IMR-90 (cell line): ENCODE measurements at places on chromosomes 6 and 20. TPM values are rescaled to one million over a fixed set of nuclear protein-coding genes. Genes with fewer than 3 reads are reported as not detected.
A peak's percentile ranks its signal among the peaks of the same experiment; 100 is the strongest.

DNA sequence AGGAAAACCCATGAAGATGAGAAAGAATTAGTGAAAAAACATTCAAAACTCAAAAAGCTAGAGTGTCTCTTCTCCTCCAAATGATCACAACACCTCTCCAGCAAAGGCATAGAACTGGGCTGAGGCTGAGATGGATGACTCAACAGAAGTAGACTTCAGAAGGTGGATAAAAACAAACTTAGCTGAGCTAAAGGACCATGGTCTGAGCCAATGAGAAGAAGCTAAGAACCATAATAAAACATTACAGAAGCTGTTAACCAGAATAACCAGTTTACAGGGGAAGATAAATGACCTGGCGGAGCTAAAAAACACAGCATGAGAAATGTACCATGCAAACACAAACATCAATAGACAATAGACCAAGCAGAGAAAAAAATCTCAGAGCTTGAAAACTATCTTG is 904.1 kb upstream of the MANEA start:
- no peak for DNase-seq

DNA sequence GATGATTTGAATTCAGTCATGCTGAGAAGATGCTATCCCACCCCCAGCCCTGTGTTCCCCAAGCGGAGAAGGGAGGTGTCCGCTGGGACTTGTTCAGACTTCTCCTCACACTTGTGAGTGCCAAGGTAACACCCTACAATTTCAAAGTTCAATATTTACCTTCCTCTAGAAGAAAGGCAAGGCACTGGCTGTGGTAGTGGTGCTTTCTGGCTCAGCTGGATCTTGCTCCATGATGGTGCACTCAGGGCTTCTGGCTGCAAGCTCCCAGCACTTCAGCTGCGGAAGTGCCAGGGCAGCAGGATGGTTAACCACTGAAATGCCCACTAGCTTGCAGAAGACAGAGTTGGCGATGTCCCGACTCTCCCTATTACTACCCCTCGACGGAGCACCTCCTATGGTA is 135.4 kb downstream of the MTFR2 start:
- DNase-seq = no peak

The SNX9 gene
- 34.8 and 35.3 TPM in 2 replicates for polyA plus RNA-seq

The RBBP8NL gene
- polyA plus RNA-seq = not detected in 2 replicates

DNA sequence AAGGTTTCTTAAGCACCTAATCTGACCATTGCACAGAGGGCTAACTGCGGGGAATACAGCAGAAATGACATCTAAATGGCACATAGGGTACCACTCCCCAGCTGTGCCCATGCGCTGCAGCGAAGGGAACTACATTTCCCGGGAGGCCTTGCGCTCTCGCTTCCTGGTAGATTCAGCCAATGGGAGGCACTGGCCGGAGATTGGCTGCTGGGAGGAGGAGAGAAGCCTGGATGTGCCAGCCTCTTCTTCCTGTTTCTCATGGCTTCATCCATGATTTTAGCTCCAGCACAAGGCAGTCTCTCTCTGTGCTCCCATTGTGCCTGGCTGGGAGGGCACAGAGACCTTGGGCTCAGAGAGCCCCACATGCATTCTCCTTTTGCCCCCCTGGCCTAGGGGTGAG is 101.7 kb upstream of the FOXA2 start:
- peak; percentile 61 for DNase-seq

The SERINC3 gene
- 132 TPM in 2 replicates for polyA plus RNA-seq

GRCh38 chr6:75402296-75402695 is 91.3 kb downstream of the FILIP1 start:
- DNase-seq = peak; percentile 86

- no peak for DNase-seq
Measured at GRCh38 chr20:24442909-24443308, 26.5 kb upstream of the SYNDIG1 start.

DNA sequence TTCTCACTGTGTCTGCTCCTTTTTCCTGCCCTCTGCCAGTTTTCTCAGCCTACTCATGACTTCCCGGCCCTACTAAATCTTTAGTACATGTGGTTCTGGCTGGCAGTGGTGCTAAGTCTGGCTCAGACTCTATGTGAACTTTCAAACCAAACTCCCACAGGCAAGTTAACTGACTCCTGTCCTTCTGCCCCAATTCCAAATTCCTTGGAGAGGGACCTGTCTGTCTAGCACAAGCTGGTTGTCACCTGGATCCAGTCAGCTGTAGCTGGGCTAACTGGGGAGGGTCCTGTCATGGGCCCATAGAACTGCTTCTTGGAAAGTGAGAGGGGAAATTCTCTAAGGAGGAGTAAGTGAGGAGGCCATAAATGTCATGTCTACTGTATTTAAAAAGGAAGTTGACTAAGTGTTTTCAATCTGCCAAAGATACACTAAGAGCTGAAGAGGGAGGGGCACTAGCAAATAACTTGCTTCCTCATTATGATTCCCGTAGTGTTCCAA is 240.1 kb downstream of the KCNQ5 start:
- peak; percentile 57 for DNase-seq
